ENCODE measurements at places on chromosomes 6 and 20.

- no peak for DNase-seq
Observed at GRCh38 chr20:64146301-64146935, 17.8 kb upstream of the MYT1 start.

GRCh38 chr20:62433658-62434497, 6.5 kb upstream of the RBBP8NL start:
- peak; percentile 61 for DNase-seq

DNA sequence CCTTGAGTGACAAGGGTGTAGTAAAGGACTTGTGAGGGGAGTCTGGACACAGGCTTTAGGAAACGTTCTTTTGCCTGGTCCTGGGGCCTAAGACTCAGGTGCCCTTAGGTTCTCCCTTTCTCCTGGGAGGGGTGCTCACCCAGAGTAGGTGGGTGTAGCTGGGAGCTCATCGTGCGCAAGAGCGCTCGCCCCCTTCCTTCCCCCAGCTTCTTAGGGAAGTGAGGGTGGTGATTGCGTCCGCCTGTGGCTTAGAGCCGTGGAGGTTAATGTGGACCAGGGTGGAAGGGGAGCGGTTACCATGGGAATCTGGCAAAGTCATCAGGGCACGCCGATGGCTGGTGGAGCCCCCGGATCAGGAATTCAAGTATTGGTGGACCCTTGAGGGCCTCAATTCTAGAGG, 3.3 kb upstream of the AARS2 start:
- no peak for DNase-seq

DNA sequence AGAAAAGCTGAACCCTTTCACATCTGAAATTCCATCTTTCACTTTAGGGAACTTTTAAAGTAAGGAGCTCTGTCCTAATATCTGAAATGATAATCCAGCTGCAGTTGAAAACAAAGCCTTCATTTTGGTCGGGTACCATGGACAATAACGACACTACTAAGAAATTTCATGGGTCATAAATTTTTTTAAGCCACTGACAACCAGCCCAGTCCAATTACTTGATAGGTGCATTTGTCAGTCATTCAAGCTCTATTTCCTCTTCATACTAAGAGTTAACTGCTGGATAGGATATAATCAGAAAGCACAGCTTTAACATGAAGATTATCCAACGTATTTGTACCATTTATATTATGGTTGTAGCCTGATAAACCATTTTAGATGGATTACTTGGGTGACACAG, 52.5 kb downstream of the MMUT start:
- no peak for DNase-seq

DNA sequence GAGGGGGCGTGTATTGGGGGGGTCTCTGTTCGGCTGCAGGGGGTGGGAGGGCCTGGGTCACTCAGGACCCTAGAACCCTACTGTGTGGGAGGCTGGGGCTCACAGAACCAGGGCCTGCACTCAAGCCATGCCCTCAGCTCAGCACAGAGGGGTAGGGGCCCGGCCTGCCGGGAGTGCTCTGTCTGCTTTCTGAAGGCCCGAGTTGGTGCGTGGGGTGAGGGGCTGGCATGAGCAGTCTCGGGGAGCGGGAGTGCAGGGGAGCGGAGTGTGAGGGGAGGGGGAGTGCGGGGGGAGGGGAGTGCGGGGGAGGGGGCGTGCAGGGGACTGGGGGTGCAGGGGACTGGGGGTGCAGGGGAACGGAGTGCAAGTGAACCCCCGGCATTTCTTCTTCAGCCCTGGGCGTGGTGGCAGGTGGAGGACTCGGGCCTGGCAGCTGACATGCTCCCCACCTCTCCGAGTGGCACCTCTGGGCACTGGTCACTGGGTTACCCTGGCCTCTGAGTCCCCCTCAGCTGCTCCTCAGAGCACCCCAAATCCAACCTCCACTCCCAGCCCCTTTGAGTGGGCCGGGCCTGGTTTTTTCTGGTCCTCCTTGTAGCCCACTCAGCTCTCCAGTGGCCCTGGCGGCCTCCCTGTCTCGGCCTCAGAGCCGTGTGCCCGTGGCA, 1.0 kb downstream of the COL20A1 start:
- no peak for DNase-seq

DNA sequence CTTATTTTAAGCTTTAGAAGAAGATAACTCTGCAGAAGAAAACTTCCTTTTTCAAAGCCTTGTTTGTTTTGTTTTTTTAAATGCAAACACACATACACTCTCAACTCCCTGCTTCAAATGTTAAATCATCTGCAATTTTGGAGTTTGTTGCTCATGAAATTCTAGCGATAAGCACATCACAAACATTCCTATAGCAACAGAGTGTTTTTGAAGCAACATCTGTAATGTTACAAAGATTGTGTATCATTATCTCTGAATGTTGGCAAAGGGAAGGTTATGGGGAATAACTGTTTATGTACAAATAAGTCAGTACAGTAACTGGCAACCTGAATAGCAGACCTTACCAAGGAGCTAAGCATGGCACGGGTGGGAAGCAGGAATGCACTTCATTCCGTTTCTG, 84.8 kb upstream of the MRPS10 start:
- no peak for DNase-seq

GRCh38 chr20:7291323-7291943, 523.9 kb downstream of the BMP2 start:
- DNase-seq = no peak

DNA sequence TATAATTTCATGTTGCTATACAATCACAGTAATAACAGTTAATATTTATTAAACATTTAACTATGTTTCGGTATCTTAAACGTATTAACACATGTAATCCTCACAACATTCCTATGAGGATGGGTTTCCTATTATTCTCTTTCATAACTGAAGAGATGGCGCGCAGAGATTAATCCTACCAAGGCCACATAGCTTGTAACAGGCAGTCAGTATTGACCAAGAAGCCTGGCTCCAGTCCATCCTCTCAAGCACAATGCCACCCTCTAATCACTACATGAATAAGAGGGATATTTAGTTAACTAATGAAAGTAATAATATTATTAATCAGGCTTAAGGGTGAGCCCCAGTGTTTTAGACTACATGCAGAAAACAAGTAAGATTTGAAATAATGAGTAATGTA, 149.7 kb upstream of the SIM1 start:
- DNase-seq = no peak

DNA sequence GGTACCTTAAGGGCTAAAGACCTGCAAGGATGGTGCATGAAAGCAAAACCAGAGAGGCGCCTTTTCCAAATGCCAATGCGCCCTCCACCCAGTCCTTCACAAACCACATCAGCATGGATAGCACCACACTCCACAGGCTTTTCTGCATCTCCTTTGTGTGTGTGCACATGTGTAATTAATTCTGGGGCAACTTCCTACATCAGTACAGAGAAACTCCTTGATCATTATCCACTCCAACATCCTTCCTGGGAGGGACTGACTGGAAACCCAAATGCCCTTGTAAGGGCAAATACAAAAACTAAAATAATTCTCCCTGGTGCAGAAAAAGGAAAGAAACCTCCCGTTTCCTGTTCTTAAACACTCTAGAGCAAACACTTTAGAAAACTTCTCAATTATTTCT, 10.8 kb downstream of the SLC52A3 start:
- no peak for DNase-seq

GRCh38 chr6:82818727-82819126, 246.9 kb downstream of the UBE3D start:
- DNase-seq = no peak

GRCh38 chr6:15905488-15906419, 223.1 kb upstream of the MYLIP start:
- peak; percentile 52 for DNase-seq

- no peak for DNase-seq
Observed at GRCh38 chr6:16764188-16764950, 3.1 kb upstream of the ATXN1 start.

- no peak for DNase-seq
Observed at GRCh38 chr20:48326868-48327267, 500.9 kb downstream of the PREX1 start.

DNA sequence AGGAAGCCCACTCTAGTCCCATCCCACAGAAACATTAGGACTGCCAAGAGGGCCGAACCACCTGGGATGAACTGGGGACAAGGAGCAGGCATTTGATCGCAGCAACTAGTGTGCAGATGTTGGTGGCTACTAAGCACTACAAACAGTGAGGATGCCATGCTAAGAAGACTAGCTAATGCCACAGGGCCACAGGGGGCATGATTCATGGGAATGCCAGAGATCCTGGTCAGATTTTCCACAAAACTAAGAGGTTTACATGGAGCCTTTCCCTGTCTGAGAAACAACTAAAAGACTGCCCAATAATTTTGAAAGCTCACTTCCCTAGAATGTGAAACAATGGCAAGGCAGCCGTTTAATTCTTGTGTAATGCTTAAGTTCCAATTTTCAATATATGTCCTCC, 375.9 kb upstream of the PTCHD4 start:
- DNase-seq = no peak

- no peak for DNase-seq
Observed at GRCh38 chr6:2958331-2958711, 13.0 kb downstream of the SERPINB6 start.

DNA sequence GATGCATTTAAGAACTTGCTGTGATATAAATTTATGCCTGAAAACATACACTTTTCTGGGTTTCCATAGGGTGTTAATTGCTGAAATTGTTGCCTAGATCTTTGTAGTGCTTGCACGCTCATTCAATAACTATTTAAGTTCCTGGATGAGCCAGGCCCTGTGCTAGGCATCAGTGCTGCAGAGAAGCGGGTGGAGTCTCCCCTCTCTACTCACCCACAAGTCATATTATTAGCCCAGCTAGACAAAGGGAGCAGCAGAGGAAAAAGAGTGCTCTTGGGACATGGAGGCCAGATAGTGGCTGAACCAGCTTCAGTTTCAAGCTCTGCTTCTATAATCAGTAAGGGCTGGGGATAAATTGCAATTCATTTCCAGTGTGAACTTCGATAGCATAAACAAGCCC, 329.1 kb downstream of the TFAP2B start:
- DNase-seq = no peak

- no peak for DNase-seq
Observed at GRCh38 chr6:103672169-103672568, 1187.5 kb downstream of the HACE1 start.

DNA sequence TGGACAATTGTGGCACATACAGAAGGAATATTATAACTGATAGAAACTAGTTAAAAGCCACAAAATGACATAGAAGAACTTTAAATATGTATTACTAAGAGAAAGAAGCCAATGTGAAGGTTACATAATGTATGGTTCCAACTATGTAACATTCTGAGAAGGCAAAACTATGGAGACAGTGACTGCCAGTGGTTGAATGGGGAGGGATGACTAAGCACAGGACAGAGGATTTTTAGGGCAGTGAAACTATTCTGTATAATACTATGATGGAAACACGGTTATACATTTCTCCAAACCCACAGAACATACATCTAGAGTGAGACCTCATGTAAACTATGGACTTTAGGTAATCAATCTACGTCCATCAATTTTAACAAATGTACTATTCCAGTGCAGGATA, 22.4 kb downstream of the SYNCRIP start:
- no peak for DNase-seq

GRCh38 chr6:41713159-41713649, 22.2 kb downstream of the TFEB start:
- no peak for DNase-seq

- DNase-seq = no peak
Observed at GRCh38 chr6:26412954-26413353, 10.9 kb downstream of the BTN3A1 start.

DNA sequence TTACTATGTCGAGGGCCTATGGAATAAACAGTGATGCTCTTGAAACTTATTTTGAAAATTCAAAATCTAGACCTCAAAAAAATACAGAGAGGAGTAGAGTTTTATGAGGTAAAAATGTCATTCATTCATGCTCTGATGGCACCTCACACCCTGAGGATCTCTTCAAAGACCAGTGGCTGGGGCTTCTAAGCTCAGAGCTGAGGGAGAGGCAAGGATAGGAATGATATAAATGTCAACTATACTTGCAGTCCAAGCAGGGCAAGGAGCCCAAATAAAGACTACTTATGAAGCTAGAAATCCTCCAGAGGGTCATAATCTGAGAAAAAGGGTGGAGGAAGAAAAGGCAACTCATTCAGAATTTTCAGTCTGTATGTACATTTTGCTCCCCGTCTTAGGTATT, 136.7 kb upstream of the CARMIL1 start:
- DNase-seq = no peak

DNA sequence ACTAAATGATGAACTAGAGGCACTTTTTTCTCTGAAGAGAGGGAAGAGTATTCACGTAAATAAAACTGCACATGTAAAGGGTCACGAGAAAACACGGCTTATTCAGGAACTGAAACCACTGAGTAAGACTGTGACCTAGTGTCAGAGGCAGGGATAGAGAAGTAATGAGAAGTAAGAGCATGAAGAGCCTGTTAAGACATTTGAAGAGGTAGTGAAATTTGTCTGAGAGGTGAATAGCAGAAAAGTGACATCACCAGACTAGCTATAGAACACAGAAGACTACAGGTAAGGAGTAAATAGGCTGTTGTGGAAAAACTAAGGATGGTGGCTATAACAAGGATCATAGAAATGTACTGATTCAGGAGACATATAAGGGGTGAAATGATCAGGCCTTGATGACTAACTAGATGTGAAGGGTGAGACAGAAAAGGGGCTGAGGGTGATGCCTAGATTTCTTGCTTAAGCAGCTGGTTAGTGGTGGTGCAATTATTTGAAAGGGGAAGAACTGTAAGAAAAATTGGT, 76.8 kb downstream of the REV3L start:
- no peak for DNase-seq

DNA sequence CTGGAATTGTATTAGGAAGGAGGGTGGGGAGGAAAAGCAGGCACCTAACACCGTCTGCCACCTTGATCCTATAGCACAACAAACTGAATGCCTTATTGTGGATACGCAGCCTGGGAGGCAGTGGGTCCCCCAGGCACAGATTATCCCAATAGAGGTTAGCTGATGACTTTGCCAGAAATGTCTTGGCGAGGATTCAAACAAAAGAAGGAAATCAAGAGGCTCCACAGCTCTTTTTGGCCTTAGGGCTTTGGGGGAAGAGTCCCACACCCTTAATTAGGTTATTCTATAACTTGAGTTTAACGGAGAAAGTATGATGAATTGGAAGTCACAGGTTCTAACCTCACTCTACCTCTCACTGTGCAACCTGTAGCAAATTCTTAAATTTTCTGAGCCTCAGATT, 102.0 kb downstream of the MRPL14 start:
- no peak for DNase-seq

DNA sequence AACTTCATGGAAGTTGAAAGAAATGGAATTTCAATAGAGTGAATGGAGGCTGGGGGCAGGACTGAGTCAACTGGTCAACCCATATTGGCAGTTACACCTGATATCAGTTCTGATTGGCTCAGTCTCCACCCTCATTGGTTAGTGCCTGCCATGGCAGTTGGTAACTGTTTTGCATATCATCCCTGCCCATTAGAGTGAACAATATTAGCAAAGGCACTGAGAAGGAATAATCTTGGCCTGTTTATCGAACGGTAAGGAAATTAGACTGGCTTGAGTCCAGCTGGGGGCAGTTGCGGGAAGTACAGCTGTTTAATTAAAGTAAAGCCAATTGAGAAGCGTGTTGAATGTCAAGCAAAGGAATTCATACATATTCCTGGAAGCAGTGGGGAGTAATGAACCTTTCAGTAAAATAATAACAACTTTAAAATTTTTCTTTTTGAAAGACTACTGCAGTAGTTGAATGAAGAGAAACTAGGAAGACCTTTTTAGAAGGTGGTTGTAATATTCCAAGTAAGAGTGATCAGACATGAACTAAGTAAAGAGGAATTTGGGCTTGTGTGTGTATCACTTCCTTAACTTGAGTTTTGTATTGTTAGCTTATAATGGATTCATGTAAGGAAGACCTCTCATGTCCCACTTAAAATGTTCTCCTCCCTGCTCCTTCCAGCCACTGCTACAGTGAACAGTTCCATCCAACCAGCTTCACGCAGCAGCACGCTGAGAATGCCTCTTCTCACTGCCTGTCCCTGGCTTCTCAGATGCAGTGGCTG, 17.2 kb upstream of the FAM50B start:
- no peak for DNase-seq

- no peak for DNase-seq
Observed at GRCh38 chr6:36633915-36634314, 39.8 kb downstream of the SRSF3 start.

Measured in right kidney (tissue), 9 donors.